ENCODE measurements at places on chromosomes 16 and 17.

GRCh38 chr16:603933-604332 lies 14.1 kb downstream of the RAB40C start:
- DNase-seq = no peak

GRCh38 chr16:69424935-69425784 lies 741 bp downstream of the CYB5B start:
- DNase-seq = no peak

DNA sequence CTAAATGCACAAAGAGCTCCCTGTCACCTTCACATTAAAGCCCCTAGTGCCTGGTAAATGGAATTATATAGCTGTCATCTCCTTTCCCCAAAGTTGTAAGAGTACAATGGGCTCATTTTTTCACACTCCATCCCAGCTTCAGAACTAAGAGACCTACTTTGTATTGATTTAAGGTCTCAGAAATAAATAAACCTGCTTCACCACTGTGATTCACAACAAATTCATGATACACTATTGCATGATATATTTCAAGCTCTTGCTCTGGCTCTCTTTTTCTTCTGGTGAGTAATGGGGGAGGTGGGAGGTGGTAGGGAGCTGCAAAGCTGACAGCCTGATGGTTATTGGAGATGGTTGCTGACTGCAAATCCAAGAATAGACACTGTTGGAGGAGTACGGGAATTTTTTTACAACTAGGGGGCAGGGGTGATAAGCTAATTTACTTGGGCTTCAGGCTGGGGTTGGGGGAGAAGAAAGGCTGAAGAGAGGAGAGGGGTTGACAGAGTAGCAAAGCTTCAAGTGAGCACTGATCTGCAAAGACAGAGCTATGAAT lies 189.9 kb downstream of the AATF start:
- DNase-seq = no peak

DNA sequence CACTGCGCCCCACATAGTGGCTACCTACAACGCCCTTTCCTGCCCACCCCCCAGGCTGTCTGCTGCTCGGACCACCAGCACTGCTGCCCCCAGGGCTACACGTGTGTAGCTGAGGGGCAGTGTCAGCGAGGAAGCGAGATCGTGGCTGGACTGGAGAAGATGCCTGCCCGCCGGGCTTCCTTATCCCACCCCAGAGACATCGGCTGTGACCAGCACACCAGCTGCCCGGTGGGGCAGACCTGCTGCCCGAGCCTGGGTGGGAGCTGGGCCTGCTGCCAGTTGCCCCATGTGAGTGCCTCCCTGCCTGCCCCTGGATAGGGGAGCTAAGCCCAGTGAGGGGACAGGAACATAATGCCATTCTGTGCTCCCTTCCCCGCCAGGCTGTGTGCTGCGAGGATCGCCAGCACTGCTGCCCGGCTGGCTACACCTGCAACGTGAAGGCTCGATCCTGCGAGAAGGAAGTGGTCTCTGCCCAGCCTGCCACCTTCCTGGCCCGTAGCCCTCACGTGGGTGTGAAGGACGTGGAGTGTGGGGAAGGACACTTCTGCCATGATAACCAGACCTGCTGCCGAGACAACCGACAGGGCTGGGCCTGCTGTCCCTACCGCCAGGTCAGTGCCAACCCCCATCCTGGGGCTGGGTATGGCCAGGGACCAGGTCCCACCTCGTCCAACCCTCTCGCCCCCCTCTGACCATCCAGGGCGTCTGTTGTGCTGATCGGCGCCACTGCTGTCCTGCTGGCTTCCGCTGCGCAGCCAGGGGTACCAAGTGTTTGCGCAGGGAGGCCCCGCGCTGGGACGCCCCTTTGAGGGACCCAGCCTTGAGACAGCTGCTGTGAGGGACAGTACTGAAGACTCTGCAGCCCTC lies 7.1 kb downstream of the GRN start:
- no peak for DNase-seq

GRCh38 chr17:70172449-70172848 lies 3.1 kb downstream of the KCNJ2 start:
- no peak for DNase-seq

DNA sequence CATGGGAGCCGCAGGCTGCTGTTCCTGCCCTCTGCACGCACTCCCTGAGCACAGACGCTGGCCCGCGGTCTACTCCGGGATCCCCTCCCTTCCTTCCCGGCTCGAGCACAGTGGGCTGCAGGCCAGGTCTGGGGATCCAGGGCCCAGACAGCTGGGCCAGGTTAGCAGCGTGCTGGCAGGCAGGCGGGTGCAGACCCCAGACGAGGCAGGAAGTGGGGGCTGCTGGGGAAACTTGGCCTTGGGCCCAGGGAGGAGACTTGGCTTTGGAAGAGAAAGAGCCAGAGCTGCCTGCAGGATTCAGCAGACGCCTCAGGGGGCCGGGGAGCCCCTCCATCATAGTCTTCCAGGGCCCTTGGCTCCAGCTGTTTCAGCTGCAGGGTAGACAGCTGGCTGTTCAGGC lies 30.2 kb upstream of the ABCC3 start:
- DNase-seq = no peak

- DNase-seq = no peak
Observed at GRCh38 chr17:77503293-77503655, 362.5 kb downstream of the SEC14L1 start.

- no peak for DNase-seq
Observed at GRCh38 chr16:73069581-73070262, 21.8 kb upstream of the ZFHX3 start.

DNA sequence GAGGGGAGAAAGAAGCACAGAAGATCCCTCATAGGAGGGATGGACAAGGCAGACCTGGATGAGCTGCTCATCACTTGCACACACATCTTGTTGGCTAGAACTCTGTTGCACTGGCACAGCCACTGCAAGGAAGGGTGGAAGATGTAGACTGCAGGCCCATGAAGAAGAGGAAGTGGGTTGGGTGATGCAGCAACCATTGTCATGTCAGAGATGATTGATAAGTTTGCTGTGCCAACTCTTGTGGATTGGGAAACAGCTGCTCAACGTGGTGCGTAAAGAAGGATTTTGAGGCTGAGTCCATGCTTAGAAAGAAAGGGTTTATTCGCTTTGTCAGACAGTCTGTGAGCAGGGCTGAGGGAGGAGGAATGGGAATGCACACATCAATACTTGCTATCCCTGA lies 161.4 kb upstream of the MPHOSPH6 start:
- DNase-seq = no peak

Data from stimulated activated CD4-positive, alpha-beta T cell treated with anti-CD3 and anti-CD28 coated beads, Interleukin-1b, Interleukin-23, amount 100 ng/mL, for 1 hour (primary cell).